ENCODE measurements at places on chromosomes 5 and 9. TPM values are rescaled to one million over a fixed set of nuclear protein-coding genes. Genes with fewer than 3 reads are reported as not detected.

The C9orf153 gene
- 0.56 TPM for total RNA-seq

The TRIM7 gene
- total RNA-seq: 3.1 TPM

The ASS1 gene
- 93.9 TPM for total RNA-seq

The MLANA gene
- not detected for total RNA-seq

The TLE1 gene
- 22.0 TPM for total RNA-seq

The CCDC187 gene
- under 0.01 TPM for total RNA-seq

The HRCT1 gene
- total RNA-seq: 0.58 TPM

The PCDHB5 gene
- 3.1 TPM for total RNA-seq

The TICAM2 gene
- 3.1 TPM for total RNA-seq

The PRDM9 gene
- total RNA-seq: not detected

The FAT2 gene
- under 0.01 TPM for total RNA-seq

The PHYHD1 gene
- total RNA-seq: 5.9 TPM

The FAM221B gene
- total RNA-seq: not detected

The GKAP1 gene
- total RNA-seq: 0.56 TPM

The SPATA31A5 gene
- not detected for total RNA-seq

The SLC36A3 gene
- total RNA-seq: not detected

The SH3PXD2B gene
- 11.9 TPM for total RNA-seq

The EIF4E1B gene
- not detected for total RNA-seq

The SPINK5 gene
- total RNA-seq: not detected

The HARS1 gene
- total RNA-seq: 125 TPM

The PCDHB15 gene
- 0.38 TPM for total RNA-seq

The CDH12 gene
- not detected for total RNA-seq

The DMRT3 gene
- total RNA-seq: not detected

The PDE6A gene
- total RNA-seq: not detected

The FOCAD gene
- total RNA-seq: 60.2 TPM

The SPAG8 gene
- total RNA-seq: 1.1 TPM

The C5orf58 gene
- not detected for total RNA-seq

The GABRA1 gene
- not detected for total RNA-seq

The PCDHB14 gene
- total RNA-seq: 0.58 TPM

The FRRS1L gene
- total RNA-seq: 0.28 TPM

The CARD19 gene
- total RNA-seq: 41.2 TPM

The SGCD gene
- total RNA-seq: 0.85 TPM

The BHMT2 gene
- total RNA-seq: 3.7 TPM

The MRPS27 gene
- total RNA-seq: 67.4 TPM

The LCN1 gene
- total RNA-seq: under 0.01 TPM

The RUSC2 gene
- total RNA-seq: 24.8 TPM

The FGF10 gene
- total RNA-seq: not detected

The REXO4 gene
- total RNA-seq: 27.8 TPM

The LCN12 gene
- not detected for total RNA-seq

The NMUR2 gene
- total RNA-seq: not detected

The ENTPD2 gene
- not detected for total RNA-seq

The MED22 gene
- total RNA-seq: 15.1 TPM

The TNFSF8 gene
- not detected for total RNA-seq

The TAF9 gene
- total RNA-seq: 73.6 TPM

Measured in regular cardiac myocyte (primary cell).